Stimulated activated CD4-positive, alpha-beta T cell treated with anti-CD3 and anti-CD28 coated beads, Interleukin-15, amount 100 ng/mL, for 24 hours (primary cell): ENCODE measurements at places on chromosomes 13 and 19.

- no peak for DNase-seq
These were observed 361.4 kb downstream of the EFNB2 start for GRCh38 chr13:106173891-106174610.

DNA sequence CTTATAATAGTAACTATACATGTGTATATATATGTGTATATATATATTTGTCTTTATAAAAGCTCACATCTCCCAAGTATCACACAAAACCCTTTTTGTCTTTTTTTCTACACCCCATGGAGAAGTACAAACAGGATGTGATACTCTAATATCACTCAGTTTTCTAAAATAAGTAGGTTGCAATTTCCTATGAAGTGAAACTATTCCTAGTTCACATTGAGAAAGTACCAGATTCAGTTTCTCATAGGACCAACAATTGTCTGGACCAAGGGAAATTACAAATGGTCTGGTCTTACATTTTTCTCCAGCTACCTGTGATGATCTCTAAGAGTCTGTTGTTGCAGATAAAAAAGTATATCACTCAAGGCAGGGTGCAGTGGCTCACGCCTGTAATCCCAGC is 17.9 kb upstream of the LILRB1 start:
- DNase-seq, result no peak

- no peak for DNase-seq
These were observed 71.3 kb downstream of the LHFPL6 start for GRCh38 chr13:39531646-39532045.

- no peak for DNase-seq
These were observed 34.0 kb downstream of the ARHGEF18 start for GRCh38 chr19:7382694-7383093.

- no peak for DNase-seq
These were observed 14.0 kb upstream of the PHF11 start for GRCh38 chr13:49481788-49482187.

DNA sequence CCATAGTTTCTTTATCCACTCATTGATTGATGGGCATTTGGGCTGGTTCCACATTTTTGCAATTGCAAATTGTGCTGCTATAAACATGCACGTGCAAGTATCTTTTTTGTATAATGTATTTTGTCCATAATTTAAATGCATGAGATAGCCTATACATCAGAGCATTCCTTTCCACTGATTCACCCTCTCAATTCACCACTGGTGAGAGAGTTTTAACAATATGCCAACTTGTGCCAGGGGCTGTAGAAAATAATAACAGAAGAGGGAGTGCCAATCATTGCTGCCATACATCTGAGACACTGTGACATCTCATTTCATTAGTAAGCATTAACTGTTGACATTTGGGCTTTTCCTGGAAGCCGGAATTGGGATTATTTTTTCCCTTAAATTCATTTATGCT is 125.1 kb downstream of the RAP2A start:
- DNase-seq, result no peak

GRCh38 chr13:74145249-74145975 is 11.2 kb upstream of the KLF12 start:
- DNase-seq, result no peak

GRCh38 chr13:25046274-25046984 is 49.5 kb upstream of the PABPC3 start:
- DNase-seq, result no peak

GRCh38 chr19:7255631-7256030 is 38.6 kb downstream of the INSR start:
- DNase-seq, result no peak

GRCh38 chr19:45450012-45450333 is 17.8 kb upstream of the FOSB start:
- DNase-seq, result no peak

GRCh38 chr19:6725513-6726231 is 5.2 kb upstream of the C3 start:
- DNase-seq, result no peak

DNA sequence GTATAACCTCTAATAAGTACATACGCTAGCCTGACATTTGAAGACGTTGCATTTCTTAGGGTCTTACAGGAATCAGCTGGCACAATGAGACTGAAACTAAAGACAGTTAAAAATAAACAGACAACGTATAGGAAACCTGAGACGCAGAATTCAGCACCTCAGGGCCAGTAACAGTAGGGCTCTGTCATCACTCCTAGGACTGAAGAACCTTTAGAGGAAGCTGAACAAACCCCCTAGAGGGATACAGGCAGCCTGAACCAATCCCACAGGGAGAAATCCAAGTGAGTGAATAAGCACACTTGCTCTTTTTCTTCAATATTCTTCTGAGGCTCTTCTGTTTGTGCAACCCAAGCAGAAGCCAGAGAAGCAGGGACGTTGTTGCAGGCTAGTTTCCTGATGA is 53.9 kb upstream of the KLHL1 start:
- DNase-seq, result no peak

DNA sequence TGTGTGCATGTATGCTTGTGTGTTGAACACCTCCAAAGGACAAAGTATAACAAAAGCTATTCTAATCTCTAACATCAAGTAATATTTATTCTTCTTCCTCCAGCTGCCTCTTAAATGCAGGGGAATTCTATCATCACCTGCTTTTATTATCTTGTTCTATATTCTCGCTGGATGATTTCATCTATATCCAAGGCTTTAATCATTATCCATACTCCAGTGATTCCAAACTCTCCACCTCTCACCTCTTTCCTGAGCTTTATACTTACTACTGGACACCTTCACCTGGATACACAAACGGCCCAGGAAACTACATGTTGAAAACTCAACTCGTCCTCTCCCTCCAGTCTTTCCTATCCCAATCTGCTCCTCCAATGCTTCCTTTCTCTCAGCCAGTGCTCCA is 418.6 kb downstream of the KLF5 start:
- no peak for DNase-seq

DNA sequence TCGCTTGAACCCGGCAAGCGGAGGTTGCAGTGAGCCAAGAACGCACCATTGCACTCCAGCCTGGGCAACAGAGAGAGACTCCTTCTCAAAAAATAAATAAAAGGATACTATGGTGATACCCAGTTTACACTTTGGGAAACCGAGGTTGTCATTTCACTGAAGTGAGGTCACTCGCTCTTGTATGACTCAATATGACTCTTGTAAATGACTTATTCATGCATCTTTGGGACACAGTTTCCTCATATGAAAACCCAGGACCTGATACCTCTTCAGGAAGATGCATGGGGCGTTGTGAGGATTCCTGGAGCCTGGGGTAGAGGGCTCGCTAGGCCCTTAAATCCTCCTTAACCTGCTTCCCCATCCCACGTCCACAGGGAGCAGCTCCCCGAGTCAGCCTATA is 4.5 kb downstream of the PSMD8 start:
- no peak for DNase-seq

- DNase-seq, result no peak
These were observed 2.7 kb downstream of the SIX5 start for GRCh38 chr19:45766296-45766868.

DNA sequence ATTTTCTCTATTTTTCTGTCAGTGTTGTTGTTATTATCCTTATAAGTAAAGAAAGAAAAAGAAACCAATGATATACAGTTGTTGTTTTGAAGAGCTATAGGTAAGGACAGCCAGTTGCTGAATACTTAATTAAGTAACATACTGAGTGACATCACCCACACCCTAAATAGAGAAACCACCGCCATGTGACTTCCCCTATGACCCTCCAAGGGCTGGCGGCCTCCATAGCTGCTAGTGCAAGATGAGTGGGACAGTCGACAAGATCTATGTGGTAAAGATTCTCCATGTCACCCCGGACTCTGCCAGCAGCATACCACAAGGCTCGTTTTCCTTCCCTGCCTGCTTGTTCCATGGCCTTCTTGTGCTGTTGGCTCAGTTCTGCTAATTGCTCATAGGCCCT is 221.1 kb downstream of the DNAJC15 start:
- no peak for DNase-seq
